Activated CD4-positive, alpha-beta T cell treated with anti-CD3 and anti-CD28 coated beads, Interleukin-2, amount 50 U/mL, for 16 hours (primary cell): ENCODE measurements at places on chromosomes 12 and 14.

DNA sequence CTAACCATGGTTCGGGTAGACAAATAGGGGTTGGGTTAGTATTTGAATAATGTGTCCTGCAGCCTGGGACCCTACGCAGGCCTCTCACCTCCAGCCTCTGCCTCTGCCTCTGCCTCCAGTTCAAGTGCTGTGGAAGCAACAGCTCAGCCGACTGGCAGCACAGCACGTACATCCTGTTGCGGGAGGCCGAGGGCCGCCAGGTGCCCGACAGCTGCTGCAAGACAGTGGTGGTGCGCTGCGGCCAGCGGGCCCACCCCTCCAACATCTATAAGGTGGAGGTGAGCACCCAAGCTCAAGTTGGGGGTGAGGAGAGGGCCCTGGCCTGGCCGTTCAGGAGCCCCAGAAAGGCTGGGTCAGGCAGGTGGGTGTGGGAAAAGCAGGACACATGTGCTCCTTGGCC, 55.9 kb downstream of the TSPAN11 start:
- DNase-seq = no peak

GRCh38 chr12:42946871-42947381, 357.4 kb upstream of the PRICKLE1 start:
- DNase-seq = no peak

DNA sequence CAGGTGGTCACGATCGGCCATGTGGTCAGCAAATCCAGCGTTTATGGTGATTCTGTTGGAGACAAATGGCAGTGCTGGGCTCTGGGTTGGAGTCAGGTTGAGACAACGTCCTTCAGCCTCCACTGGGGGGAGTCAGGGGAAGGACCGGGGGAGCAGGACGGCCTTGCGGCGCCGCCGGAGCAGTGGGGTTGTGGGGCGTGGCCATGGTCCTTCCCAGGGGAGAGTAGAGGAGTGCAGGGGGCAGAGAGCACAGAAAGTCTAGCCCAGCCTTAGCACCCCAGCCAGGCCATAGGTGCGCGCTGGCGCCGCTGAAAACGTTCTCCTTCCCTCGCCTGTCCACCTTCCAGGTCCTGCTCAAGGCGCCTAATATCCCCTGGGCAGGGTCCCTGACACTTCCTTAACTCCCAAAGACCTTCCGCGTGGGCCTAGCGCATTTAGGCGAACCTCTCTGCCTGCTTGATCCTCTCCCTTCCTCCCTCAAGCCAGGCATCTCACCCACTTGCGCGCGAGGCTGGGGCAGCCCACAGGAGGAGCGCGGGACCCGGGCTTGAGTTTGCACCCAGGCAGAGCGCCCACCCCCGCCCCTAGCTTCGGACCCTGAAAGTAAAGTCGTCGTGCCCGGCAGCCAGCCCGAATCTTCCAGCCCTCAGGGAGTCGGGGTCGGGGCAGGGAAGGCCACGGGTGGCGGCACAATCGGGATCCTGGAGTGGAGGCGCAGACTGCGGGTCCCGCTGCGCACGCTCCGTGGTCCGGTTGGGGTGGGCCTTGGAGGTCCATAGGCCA, 3.1 kb upstream of the KIF26A start:
- peak; percentile 21 for DNase-seq

DNA sequence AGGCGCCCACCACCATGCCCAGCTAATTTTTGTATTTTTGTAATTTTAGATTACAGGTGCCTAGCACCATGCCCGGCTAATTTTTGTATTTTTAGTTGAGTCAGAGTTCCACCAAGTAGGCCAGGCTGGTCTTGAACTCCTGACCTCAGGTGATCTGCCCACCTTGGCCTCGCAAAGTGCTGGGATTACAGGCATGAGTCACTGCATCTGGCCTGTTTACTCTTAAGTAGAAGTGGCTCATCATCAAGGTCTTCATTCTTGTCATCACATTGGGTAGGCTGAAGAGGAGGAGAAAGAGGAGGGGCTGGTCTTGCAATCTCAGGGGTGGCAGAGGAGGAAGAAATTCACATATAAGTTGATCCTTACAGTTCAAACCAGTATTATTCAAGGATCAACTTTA, 152.4 kb upstream of the ATP2B1 start:
- no peak for DNase-seq

GRCh38 chr12:101713059-101713682, 15.7 kb downstream of the CHPT1 start:
- DNase-seq = no peak

- DNase-seq = no peak
Measured at GRCh38 chr14:36716614-36717184, 55.0 kb downstream of the PAX9 start.

- DNase-seq = no peak
Measured at GRCh38 chr12:6280053-6280469, 30.4 kb upstream of the PLEKHG6 start.
